ENCODE measurements at places on chromosomes 2 and 18. TPM values are rescaled to one million over a fixed set of nuclear protein-coding genes. Genes with fewer than 3 reads are reported as not detected.
A peak's percentile ranks its signal among the peaks of the same experiment; 100 is the strongest.

The ASB18 gene
- total RNA-seq: not detected

- no peak for DNase-seq
Observed at GRCh38 chr2:126662621-126663020, 6.7 kb downstream of the GYPC start.

The R3HDM1 gene
- total RNA-seq: 39.5 TPM

DNA sequence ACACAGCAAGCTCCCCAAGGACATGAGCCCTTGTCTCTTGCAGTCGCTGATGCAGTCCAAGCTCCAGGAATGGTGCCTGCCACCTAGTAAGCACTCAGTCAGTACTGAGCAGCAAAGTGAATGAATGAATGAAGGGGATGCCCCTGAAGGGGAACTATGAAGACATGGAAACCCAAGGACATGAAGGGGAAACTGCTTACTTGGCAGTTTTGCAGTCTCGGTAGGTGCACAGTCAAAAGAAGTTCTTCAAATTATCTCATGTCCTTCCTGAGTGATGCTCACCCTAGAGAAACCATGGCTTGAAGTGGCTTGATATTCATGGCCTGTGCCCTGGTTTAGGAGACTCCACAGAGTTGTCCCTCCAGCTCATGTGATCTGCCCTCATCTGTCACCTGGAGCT lies 102.1 kb upstream of the DLX2 start:
- no peak for DNase-seq

- DNase-seq: no peak
Observed at GRCh38 chr2:57806449-57806968, 240.1 kb upstream of the VRK2 start.

- DNase-seq: no peak
Observed at GRCh38 chr2:33925311-33925710, 326.2 kb upstream of the FAM98A start.

The EML6 gene
- total RNA-seq: 0.23 TPM

GRCh38 chr2:236047886-236048540 lies 120.2 kb downstream of the GBX2 start:
- DNase-seq: no peak

GRCh38 chr2:231337807-231338759 lies 57.4 kb upstream of the B3GNT7 start:
- no peak for DNase-seq

GRCh38 chr2:64998658-64999061 lies 9.5 kb downstream of the SLC1A4 start:
- peak; percentile 65 for DNase-seq

GRCh38 chr2:40384714-40385113 lies 67.2 kb downstream of the SLC8A1 start:
- peak; percentile 83 for DNase-seq

The BMP10 gene
- not detected for total RNA-seq

The INO80C gene
- total RNA-seq: 21.1 TPM

DNA sequence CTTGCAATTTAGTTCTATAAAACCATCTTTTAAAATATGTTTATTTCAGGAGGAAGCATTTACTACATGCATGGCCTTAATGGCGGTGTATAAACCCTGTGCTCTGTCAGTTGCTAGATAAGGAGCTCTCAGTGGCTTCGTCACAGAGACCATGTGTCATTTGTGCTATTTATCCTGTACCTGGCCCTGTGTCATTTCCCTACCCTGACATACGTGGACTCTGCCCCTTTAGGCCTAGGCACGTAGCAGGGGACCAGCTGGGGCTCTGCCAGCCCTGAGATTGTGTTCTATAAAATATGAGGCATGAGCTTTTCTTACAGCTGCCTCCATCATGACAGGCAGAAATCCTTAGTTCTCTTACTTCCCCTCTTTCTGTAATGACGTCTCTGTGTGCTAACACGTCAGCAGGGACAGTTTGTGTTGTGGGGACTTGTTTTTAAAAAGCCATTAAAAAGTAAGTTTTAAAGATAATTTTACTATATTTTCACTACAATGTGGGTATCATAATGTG lies 88.0 kb downstream of the ITGB1BP1 start:
- no peak for DNase-seq

DNA sequence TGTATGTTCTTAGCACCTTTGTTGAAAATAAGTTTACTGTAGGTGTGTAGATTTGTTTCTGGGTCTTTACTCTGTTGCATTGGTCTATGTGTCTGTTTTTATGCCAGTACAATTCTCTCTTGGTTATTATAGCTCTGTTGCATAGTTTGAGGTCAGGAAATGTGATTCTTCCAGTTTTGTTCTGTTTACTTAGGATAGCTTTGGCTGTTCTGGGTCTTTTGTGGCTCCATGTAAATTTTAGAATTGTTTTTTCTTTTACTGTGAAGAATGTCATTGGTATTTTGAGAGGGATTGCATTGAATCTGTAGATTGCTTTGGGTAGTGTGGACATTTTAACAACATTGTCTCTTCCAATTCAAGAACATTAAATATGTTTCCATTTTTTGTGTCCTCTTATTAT lies 69.1 kb downstream of the ANKRD62 start:
- no peak for DNase-seq

- DNase-seq: no peak
Observed at GRCh38 chr2:27306573-27307286, 1.5 kb downstream of the UCN start.

The IL1F10 gene
- total RNA-seq: not detected

The ALLC gene
- total RNA-seq: not detected

The COLEC11 gene
- not detected for total RNA-seq

GRCh38 chr18:10284540-10285282 lies 169.7 kb upstream of the APCDD1 start:
- no peak for DNase-seq

GRCh38 chr2:221675201-221675908 lies 103.3 kb upstream of the EPHA4 start:
- DNase-seq: no peak

- peak; percentile 42 for DNase-seq
Observed at GRCh38 chr2:169081551-169081950, 12.2 kb downstream of the DHRS9 start.

- DNase-seq: no peak
Observed at GRCh38 chr2:88061295-88061694, 5.7 kb upstream of the KRCC1 start.

The FAM210A gene
- total RNA-seq: 18.0 TPM

GRCh38 chr18:8423051-8423557 lies 186.1 kb upstream of the RAB12 start:
- DNase-seq: peak; percentile 65

GRCh38 chr2:3636586-3637310 lies 21.3 kb upstream of the ALLC start:
- no peak for DNase-seq

DNA sequence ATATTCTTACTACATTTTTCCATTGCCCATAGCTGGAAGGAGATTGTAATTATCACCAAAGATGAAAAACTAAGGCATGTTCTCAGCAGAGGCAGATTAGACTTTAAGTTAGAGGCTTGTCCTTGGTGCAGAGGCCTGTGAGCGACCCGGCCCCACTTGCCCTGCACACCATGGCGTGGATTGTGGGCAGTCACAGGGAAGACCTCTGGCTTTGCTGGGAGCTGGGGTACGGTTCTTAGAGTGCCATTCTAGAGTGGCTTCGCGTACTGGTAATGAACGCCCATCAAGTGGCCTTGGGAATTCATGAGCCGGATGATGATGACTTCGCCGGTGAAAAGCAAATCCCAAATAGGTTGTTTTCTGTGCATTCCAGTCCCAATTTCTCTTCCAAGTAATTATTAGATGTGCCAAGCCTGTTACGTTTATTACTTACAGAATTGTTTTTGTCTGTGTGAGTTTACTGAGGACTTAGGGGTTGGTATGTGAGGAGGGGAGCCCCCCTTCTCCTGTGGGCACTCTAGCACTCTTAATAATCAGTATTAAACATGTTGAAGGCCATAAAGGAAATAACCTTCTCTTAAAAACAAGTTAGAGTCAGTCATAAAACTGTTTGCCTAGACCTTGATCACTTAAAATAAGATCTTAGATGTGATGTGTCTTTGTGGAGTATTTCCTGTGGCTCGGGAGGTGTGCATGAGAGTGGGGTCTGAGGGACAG lies 90.6 kb downstream of the LDLRAD4 start:
- no peak for DNase-seq

DNA sequence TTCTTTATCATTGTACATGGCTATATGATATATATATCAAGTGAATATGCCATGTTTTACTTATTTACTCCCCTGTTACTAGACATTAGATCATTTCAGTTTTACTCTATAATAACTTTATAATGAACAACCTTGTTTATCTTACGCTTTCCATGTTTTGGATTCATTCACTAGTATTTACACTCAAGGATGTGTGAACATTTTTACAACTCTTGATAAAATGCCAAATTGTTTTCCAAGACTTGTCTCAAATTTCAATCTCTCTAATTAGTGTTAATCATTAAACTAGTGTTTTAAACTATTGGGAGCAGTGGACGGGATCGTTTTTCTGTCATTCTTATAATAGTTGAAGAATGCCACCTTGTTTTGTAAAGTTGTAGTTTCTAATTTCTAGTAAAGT lies 51.5 kb upstream of the B3GNT7 start:
- no peak for DNase-seq

DNA sequence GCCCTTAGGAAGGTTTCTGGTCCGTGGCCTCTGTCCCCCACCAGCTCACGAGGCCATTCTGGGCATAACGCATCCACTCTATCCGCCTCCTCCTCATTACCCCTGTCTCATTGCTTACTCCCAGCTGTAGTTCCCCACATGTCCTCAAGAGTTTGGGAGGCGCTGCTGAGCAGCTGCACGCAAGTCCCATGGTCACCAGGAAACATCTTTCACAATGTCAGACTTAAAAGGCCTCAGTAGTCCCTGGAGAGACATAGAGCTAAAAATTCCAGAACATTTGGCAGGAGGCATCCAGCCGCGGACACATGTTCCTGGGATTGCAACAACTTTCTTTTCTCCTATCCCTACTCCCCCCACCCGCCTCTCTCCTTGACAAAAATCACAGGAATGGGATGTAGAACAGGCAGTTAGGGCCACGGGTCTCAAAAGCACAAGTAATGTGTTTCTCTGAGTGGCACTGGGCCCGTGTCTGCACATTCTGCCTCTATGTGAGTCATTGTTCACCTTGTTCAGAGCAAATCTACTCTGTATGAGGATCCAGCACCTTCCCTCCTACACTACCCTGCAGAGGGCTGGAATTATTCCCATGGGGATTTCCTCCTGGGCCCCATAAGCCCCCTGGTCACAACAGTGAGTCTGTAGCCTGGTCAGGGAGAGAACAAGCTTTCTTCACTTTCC lies 8.1 kb downstream of the LBH start:
- DNase-seq: no peak

DNA sequence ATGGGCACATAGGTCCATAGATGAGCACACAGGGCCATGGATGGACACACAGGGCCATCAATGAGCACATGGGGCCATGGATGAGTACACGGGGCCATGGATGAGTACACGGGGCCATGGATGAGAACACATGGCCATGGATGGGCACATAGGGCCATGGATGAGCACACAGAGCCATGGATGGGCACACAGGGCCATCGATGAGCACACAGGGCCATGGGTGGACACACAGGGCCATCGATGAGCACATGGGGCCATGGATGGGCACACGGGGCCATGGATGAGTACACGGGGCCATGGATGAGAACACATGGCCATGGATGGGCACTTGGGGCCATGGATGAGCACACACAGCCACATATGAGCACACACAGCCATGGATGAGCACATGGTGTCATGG lies 192.6 kb upstream of the HDAC4 start:
- DNase-seq: no peak

The SNORC gene
- total RNA-seq: 3.1 TPM

DNA sequence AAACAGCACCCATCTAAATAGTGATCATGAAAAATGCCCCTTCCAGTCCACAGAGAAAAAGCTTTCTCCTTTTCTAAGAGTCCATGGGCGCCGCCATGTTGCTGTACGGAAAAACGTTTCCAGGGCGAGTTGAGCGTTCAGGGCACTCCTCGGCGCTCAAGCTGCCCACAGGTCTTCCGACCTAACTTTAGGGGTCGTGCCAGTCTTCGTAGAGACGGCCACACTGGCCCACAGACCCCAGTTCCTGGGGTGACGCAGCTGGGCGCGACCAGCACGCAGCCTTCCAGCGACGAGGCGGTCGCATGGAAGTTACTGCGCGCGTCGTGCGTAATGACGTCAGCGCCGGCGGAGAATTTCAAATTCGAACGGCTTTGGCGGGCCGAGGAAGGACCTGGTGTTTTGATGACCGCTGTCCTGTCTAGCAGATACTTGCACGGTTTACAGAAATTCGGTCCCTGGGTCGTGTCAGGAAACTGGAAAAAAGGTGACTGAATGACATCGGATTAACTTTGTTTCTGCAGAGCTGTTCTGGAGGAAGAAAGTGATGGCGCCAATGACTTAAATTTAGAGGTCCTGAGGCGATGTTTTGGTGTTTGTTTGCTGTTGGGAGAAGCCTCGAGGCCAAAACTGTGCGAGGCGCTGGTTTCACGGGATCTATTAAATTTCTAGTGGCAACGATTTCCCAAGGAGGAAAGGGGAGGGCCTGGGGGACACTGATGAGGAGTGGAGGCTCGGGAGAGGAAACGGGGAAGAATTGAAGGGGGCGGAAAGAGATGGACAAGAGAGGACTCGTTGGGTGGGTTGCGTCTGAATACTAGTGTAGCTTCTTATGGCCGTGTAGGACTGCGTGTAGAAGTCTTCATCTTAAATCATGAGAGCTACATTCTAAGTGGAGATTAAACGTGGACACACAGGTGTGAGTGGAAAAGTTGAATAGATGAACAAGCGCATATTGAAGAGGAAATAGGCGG lies at the start of the genes METTL4 and NDC80:
TSS of gene METTL4 (minus strand) at position 306 of the 971 bp plus-strand sequence. CDS start 4,289 bp downstream, outside the sequence.
TSS of gene NDC80 (plus strand) at position 358 of the 971 bp plus-strand sequence. CDS start 1,429 bp downstream, outside the sequence.
- peak; percentile 76 for DNase-seq

The TCF23 gene
- not detected for total RNA-seq

DNA sequence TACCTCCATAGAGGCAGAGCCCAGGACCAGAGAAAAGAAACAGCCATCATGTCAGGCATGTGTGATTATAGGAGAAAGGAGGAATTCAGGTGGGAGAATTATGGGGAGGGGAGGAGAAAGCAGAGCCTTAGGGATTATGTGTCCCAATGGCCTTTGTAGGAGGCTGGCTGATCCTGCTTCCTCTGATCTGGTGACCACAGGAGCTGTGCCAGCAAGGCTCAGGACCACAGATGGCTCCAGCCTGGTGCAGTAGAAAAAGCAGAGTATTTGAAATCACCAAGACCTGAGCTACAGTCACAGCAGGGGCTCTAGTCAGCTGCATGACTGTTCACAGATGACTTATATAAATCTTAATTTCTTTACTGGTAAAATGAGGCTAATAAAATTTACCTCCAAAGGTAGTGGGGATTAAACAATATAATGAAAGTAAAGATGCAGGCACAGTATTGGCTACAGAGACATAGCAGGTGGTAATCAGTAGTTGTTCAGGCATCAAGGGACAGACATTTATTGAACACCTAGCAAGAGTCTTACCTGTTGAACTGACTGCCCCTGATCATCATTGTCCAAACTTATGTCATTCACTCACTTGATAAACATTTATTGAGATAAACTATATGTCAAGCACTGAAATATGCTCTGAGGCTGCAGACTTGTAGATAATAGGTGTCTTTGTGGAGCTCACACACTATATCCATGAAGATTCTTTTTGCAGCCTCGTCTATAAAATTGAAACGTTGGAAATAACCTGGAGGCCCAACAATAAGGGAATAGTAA lies 121.3 kb downstream of the MYCN start:
- no peak for DNase-seq

The ZNF521 gene
- total RNA-seq: 48.0 TPM

GRCh38 chr2:138023298-138023697 lies 59.0 kb downstream of the HNMT start:
- DNase-seq: peak; percentile 78

- DNase-seq: no peak
Observed at GRCh38 chr2:64338108-64338507, 115.9 kb upstream of the LGALSL start.

The TRAPPC8 gene
- 31.5 TPM for total RNA-seq

The IL36A gene
- not detected for total RNA-seq

Data from astrocyte (in vitro differentiated cells and primary cell).